ENCODE measurements at places on chromosomes 2 and 18.

DNA sequence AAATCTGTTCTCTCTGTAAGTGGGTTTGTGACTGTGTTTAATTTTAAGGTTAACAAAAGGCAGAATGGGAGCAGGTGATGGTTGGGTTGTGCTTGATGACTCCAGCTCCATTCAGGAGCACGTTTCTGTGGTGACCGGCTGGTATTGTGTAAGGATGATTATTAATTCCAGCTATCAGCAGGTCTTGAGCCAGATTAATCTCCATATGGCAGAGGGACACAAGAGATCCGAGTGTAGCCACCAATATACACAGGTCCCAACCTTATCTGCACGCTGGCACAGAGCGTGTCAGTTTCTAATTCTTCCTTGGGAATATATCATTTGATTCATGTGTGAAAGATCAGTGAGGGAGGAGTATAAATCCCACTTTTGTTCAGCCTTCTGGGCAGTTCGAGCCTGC is 199.0 kb upstream of the DCC start:
- DNase-seq = no peak

- no peak for DNase-seq
These were observed 60.7 kb downstream of the TTC27 start for GRCh38 chr2:32688541-32688940.

DNA sequence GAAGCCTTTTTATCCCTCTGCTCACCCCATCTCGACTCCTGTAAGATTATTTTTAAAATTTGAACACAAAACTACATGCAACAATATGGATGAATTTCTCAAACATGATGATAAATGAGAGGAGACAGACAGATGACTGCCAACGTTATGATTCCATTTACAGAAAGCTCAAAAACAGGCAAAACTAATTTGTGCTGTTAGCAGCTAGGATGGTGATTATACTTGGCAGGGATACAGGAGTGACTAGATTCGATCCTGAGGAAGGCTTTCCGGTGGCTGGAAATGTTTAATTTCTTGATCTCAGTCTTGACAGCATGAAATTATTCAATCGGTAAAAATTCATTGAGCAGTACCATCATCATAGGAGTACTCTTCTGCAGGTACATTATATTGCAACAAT is 163.4 kb upstream of the SH3BP4 start:
- DNase-seq = no peak

- no peak for DNase-seq
These were observed 304.0 kb downstream of the LPIN1 start for GRCh38 chr2:12050396-12050795.

DNA sequence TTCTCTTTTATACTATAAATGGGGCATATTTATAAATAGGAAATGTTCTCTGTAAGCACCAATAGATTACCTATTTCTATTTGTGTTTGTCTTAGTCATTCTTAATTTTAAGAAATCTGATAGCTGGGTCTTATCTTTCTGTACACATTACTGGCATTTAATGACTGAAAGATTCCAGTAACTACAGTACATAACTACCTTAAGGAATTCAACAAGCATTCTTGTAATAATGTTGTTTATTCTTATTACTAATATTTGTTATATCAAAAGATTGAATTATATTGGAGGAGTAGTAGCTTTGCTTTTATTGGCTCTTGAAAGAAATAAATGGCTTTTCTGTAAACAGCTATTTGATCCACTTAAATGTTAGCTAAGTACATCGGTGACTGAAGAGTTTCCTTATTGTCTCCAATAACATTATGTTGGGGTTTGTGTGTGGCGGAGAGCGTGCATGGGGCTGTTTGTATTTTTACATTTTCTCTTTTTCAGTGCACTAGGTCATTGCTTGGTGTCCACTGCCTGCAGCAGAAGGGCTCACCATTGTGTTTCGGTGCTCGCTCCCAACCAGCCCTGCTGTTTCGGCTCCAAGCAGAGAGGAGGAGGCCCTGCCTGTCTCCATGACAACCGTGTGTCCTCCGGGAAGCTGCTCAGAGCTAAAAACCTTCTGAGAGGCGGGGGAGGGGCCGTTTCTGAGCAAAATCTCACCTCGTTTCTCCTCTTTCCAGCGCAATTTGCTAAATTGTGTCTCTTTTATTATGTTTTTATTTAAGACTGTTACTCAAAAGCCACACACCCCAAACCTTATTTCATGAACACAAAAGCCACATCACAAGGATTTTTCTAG is 112.5 kb upstream of the SLC38A11 start:
- DNase-seq = no peak

DNA sequence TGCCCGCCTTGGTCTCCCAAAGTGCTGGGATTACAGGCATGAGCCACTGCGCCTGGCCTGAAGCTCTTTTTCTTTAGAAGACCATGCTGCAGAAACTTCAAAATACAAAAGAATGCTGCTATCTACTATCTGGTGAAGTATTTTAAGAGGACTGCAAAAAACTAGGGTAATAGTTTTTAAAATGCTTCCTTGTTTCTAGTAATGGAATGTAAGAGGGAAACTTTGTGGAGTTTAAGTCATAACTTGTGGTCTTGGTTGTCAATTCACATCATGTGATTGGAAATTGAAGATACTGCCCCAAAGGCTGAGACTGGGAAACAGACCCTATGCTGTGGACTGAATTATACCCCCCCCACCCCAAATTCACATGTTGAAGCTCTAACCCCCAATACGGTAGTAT is 68.3 kb downstream of the B3GNT2 start:
- DNase-seq = no peak

DNA sequence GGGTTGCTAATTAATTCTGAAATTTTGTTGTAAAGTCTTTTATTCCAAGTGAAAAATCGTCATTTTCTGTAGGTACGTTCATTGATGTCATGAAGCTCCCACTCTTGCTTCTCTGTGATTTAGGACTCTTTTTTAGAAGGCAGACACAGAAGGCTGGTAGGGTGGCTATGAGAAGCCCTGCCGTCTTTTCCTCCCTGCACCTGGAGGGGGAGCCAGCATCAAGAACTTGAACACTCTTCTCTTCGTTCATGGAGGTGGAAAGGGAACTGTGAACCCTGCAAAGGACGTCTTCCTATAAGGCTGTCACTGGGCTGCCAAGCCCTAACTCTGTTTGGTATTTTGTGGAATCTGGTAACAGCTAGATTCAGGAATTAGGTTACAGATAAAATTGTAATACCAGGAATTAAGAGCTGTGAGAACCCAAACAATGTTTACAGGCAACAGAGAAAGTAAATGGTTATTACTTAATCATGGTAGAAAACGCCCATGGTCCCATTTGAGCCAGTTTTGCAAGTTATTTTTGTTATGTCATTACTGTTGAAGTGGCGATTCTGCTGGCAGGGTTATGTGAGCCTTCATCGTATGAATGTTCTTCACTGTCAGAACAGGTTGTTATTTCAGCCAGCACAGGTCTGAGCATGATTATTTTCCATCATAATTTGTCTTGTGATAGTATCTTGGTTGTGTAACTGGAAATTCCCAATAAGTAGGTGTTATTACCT is 112.2 kb downstream of the OSBPL6 start:
- DNase-seq = no peak

DNA sequence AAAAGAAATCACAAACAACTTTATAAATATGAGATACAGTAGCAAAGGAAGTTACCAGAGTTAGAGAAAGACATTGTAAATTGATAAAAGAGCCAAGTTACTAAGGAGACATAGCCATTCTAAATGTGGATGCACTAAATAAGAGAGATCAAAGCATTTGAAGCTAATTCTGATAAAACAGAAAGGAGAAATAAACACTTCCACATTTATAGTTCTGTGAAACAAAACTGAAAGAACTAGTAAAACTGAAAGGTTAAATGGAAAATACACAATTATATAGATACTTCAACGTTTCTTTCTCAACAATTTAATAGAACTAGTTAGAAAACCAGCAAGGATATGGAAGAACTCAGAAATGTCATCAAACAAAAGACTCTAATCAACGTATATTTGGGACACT is 309.0 kb upstream of the CDH2 start:
- DNase-seq = no peak

DNA sequence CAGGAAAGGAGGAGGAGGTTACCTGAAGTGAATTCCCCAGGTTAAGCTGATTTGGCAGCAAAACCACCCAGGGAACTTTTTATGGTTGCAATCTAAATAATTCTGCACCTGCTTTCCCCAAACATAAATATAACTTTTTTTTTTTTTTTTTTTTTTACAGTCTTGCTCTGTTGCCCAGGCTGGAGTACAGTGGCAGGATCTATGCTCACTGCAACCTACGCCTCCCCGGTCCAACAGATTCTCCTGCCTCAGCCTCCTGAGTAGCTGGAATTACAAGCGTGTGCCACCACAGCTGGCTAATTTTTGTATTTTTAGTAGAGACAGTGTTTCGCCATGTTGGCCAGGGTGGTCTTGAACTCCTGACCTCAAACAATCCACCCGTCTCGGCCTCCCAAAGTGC is 16.1 kb upstream of the PPP1CB start:
- no peak for DNase-seq

DNA sequence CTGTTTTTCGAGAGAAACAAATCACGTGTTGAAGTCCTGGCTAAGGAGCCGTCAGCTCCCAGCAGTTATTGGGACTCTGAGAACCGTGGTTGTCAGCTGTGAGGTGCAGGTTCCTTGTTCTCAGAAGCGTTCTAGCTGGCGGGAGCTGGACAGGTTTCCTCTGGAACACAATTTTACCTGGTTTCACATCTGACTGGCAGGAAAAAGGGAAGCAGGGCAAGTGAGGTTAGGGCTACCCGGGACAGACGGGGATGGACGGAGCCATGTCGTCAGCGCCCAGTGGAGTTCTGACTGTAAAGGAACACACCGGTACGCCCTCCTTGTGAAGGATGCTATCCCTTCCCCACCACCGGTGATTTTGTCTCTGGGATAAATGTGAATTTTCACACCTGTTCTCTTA is 26.1 kb downstream of the ITGB1BP1 start:
- no peak for DNase-seq

GRCh38 chr18:34550902-34551301 is 159.2 kb upstream of the DTNA start:
- no peak for DNase-seq

DNA sequence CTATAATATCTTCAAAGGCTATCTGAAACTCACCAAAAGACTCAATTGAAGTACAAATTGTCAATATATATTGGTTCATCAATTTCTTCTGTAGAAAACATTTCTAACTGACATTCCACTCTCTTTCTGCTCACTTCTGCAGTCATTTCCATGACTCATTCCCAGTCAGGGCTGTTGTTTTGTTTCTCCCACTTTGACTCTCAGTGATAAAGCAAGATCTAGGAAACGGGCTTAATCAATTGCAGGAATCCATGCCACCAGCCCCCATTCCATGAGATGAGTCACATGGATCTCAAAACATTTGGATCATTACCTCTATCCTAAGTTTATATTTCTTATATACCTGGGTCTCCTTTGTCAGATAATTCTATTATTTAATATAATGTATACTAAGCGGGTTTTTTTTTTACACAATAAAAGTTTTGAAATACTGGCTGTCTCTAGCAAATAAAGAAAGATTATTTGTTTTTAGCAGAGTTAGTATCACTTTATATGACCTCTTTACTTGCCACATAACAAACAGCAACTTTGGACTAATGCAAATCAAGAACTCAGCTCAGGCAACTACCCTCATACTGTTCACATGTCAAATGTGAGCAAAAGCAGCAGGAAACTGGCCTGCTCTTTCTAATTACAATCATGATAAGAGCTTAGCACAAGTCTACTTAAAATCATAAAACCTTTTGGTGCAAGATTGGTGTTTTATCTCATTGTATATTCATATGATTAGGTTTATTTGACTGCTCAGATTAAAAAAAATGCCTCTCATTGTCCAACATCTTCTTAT is 251.1 kb upstream of the PIK3C3 start:
- no peak for DNase-seq

- DNase-seq = no peak
These were observed 248.9 kb downstream of the GLI2 start for GRCh38 chr2:120984452-120985173.

GRCh38 chr2:95728878-95729596 is 137.2 kb downstream of the TRIM43 start:
- no peak for DNase-seq

Measured in stimulated activated CD4-positive, alpha-beta T cell treated with anti-CD3 and anti-CD28 coated beads, Interleukin-1b, Interleukin-23, amount 100 ng/mL, for 1 hour (primary cell).